Dermis microvascular lymphatic vessel endothelial cell (primary cell): ENCODE measurements at places on chromosomes 11 and 22. TPM values are rescaled to one million over a fixed set of nuclear protein-coding genes. Genes with fewer than 3 reads are reported as not detected.

The NNMT gene
- total RNA-seq, result 133 and 251 TPM in 2 replicates

The CREB3L1 gene
- total RNA-seq, result under 0.01 and 0.25 TPM in 2 replicates

The C22orf31 gene
- not detected in 2 replicates for total RNA-seq

The SMTNL1 gene
- not detected in 2 replicates for total RNA-seq

The MS4A6E gene
- not detected in 2 replicates for total RNA-seq

The KDM4D gene
- total RNA-seq, result 0.39 and 0.51 TPM in 2 replicates

The PARVA gene
- total RNA-seq, result 17.6 and 25.5 TPM in 2 replicates

The RTN4R gene
- total RNA-seq, result 1.2 and 2.3 TPM in 2 replicates

The APOL5 gene
- total RNA-seq, result not detected in 2 replicates

The EFCAB6 gene
- 0.13 and 0.38 TPM in 2 replicates for total RNA-seq

The POU2AF2 gene
- not detected in 2 replicates for total RNA-seq

The OR6M1 gene
- not detected in 2 replicates for total RNA-seq

The NRGN gene
- 0.25 and 0.64 TPM in 2 replicates for total RNA-seq

The PTPN5 gene
- total RNA-seq, result not detected in 2 replicates

The CTTN gene
- total RNA-seq, result 219 and 243 TPM in 2 replicates

The NEFH gene
- total RNA-seq, result 0.13 TPM in 2 replicates

The OR2AT4 gene
- total RNA-seq, result not detected in 2 replicates

The GPR83 gene
- total RNA-seq, result under 0.01 TPM in 1 of 2 replicates, not detected in the other

The SCGB2A2 gene
- not detected in 2 replicates for total RNA-seq

The BATF2 gene
- 0.39 and 0.63 TPM in 2 replicates for total RNA-seq

The TRIM44 gene
- total RNA-seq, result 10.7 and 22.6 TPM in 2 replicates

The SLC36A4 gene
- 4.4 and 7.0 TPM in 2 replicates for total RNA-seq

The SELENOO gene
- 15.8 and 22.6 TPM in 2 replicates for total RNA-seq

The GLB1L2 gene
- total RNA-seq, result 0.25 and 0.39 TPM in 2 replicates

The GLYATL2 gene
- total RNA-seq, result under 0.01 and 0.13 TPM in 2 replicates

The APOBEC3A gene
- not detected in 2 replicates for total RNA-seq

The CECR2 gene
- under 0.01 TPM in 2 replicates for total RNA-seq

The OR51B5 gene
- total RNA-seq, result not detected in 2 replicates

The LDLRAD3 gene
- total RNA-seq, result 4.5 and 9.1 TPM in 2 replicates

The TMEM45B gene
- total RNA-seq, result 1.9 and 2.9 TPM in 2 replicates

The SLC15A3 gene
- total RNA-seq, result 5.3 and 6.3 TPM in 2 replicates

The OR8D1 gene
- total RNA-seq, result not detected in 2 replicates
